Motor neuron (in vitro differentiated cells): ENCODE measurements at places on chromosomes 13 and 19. TPM values are rescaled to one million over a fixed set of nuclear protein-coding genes. Genes with fewer than 3 reads are reported as not detected.
A peak's percentile ranks its signal among the peaks of the same experiment; 100 is the strongest.

DNA sequence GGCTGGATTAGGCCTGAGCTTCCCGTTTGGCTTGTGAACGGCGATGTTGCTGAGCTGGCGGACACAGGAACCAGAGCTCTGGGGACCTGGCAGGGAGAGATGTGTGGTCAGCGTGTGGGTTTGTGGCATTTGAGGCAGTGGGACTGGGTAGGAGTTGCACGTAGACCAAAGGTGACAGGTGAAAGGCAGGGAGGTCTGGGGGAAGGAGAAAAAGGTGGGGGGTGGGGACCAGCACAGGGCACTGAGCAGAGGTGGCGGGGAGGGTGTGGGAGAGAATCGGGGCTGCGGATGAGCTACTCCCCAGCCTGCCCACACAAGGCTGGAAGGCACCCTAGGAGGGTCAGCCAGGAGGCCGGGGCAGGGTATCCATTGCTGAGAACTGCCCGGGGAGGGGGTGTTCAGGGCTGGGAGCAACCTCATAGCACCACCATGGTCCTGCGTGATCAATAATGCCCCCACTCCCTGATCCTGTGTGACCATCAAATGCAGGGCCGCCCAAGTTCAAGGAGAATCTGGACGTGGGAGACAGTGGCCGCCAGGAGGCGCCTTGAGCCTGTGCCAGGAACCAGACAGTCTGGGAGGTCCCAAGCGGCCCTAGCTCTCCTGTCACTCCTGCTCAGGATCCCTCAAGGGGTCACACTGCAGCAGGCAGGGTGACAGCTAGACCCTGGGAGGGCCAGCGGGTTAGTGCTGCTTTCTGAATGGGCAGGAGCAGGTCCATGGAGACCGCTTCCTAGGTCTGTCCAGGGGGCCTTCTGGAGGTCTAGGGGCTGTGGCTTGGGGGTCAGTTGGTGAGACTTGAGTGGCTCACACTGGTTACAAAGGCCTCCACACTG, 12.8 kb upstream of the SELENOW start:
- ATAC-seq: peak; percentile 78

DNA sequence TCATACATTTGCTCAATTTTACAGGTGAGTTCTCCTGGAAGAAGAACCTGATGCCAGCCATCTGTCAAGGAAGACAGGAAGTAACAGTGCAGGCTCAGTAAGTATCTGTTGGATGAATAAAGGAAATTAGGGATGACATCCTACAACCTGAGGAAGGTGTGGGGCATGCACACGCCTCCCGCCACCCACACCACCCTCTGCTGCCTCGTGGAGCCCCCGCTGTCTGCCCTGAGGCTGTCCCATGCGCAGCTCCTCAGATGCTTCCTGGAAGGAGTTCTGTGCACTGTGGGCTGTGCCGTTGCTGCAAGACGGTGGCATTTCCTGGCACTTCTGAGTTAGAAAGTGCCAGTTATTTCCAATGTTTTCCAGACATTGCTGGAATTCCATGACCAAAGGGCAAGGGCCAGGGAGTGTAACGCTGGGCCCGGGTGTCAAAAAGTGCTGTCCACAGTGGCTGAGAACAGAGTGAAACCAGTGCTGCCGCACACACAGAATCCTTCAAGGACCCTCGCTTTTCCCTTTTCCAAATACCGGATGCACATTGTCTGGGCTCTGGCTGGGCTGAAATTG, 4.2 kb upstream of the TEX29 start:
- no peak for ATAC-seq

DNA sequence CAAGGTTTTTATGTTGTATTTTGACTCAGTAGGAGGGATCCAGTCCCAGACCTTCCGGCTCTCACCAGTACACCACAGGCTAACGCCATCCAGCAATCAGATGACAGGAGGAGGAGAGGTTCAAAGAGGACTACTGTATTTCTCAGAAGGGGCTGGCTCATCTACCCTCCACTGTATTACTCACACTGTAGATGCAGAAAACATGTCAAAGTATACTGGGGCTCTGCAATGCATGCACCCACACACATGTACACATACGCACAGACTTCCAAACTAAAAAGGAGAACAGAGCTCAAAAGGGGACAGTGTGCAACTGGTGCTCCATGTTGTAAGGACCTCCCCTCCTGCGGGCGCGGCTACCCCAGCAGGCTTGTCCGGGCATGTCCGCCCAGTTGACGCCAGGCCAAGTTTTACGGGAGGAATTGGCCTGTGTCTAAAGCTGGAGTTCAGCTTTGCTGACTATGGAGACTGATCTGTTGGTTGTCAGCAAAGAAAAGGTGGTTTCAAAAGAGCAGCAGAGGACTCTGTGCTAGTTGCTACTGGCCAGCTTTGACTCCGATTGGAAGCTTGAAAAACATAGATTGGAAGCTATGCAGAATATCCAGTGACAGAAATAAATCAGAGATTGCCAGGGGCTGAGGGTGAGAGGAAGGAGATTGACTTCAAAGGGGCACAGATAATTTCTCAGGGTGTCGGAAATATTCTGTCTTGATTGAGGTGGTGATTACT, 314.2 kb downstream of the DLEU7 start:
- peak; percentile 45 for ATAC-seq

The TRAPPC6A gene
- total RNA-seq: 23.5 and 24.2 TPM in 2 replicates

The TBXA2R gene
- 0.36 and 0.89 TPM in 2 replicates for total RNA-seq

The ZNF667 gene
- total RNA-seq: 0.13 and 0.14 TPM in 2 replicates
